ENCODE measurements at places on chromosomes 6 and 20.

GRCh38 chr6:38163186-38164130 lies 343.9 kb downstream of the ZFAND3 start:
- no peak overlapping the region for H3K27ac ChIP-seq
- no peak for DNase-seq
- H3K4me3 ChIP-seq = no peak overlapping the region
- H3K27me3 ChIP-seq = no peaks in the 10 kb centered on the region
- peaks cover 11% of the 10 kb centered on the region for H3K36me3 ChIP-seq
- H3K4me1 ChIP-seq = peaks cover 7% of the 10 kb centered on the region

GRCh38 chr6:137852811-137853210 lies 14.2 kb upstream of the TNFAIP3 start:
- H3K4me1 ChIP-seq = no peaks in the 10 kb centered on the region
- no peak overlapping the region for H3K27ac ChIP-seq
- H3K27me3 ChIP-seq = no peaks in the 10 kb centered on the region
- no peak overlapping the region for H3K4me3 ChIP-seq

GRCh38 chr6:136820561-136820960 lies 1.8 kb upstream of the PEX7 start:
- peaks cover 11% of the 10 kb centered on the region for H3K4me1 ChIP-seq
- peaks cover 10% of the 10 kb centered on the region for H3K36me3 ChIP-seq
- no peak overlapping the region for H3K4me3 ChIP-seq
- no peak overlapping the region for H3K27ac ChIP-seq
- peaks cover 20% of the 10 kb centered on the region for H3K27me3 ChIP-seq

DNA sequence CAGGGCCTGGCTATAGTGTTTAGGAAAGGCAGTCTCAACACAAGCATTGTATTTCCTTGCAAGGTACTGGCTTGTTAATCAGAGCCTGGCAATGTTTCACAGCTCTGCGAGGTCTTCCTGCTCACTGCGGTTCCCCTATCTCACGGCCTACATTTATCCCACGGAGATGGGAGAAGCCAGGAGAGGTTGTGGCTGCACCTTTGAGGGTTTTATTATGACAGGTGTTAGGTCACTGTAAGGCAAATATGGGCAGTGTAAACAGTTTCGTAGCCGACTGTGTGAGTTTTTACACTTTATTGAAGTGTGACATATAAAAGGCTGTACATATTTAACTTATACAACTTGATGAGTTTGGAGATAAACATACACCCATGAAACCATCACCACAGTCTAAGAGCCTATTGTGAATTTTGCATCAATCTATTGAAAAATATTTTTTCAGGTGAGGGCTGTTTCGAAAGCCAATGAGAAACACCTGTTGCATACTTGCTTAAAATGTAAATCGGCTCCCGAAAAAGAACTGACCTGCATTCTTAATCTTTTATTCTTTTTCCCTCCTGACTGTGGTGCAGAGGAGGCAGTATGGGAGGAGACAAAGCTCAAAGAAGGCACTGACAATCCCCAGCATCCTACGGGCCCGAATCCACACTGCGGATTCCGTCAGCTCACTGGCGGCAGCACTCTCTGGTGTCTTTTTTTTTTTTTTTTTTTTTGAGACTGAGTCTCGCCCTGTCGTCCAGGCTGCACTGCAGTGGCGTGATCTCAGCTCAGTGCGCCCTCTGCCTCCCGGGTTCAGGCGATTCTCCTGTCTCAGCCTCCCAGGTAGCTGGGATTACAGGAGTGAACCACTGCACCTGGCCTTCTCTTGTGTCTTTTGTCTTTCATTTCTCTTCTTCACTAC lies 7.5 kb upstream of the RBM38 start:
- peaks cover 37% of the 10 kb centered on the region for H3K4me1 ChIP-seq
- H3K27me3 ChIP-seq = no peaks in the 10 kb centered on the region
- peak overlapping the region; percentile 81 for H3K27ac ChIP-seq
- peak overlapping the region; percentile 21 for H3K4me3 ChIP-seq
- H3K36me3 ChIP-seq = peaks cover 59% of the 10 kb centered on the region
- no peak for DNase-seq

GRCh38 chr6:112680091-112680490 lies 333.0 kb downstream of the RFPL4B start:
- no peaks in the 10 kb centered on the region for H3K36me3 ChIP-seq
- H3K4me3 ChIP-seq = no peak overlapping the region
- no peak overlapping the region for H3K27ac ChIP-seq
- no peak for DNase-seq
- H3K4me1 ChIP-seq = no peaks in the 10 kb centered on the region

Measured in effector memory CD8-positive, alpha-beta T cell (primary cell).